PC-9 (cell line): ENCODE measurements at places on chromosomes 7 and 10. TPM values are rescaled to one million over a fixed set of nuclear protein-coding genes. Genes with fewer than 3 reads are reported as not detected.

DNA sequence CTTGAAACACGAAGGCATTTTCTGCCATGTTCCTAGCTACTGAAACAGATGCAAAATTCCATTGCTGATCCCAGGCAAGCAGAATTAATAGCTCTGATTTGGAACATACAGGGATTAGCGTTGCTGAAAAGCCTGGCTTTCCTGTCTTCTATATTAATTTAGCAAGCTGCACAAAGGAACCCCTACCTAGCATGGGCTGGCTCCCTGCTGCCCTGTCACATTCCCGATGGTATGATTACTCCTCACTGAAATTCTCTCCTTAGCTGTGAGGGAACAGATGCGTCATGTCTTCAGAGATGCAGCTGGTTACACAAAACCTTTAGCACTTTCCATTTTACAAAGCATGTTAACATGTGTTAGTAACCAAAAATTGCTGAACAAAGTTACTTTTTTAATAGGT is 878.9 kb downstream of the TYW1 start:
- no peak for DNase-seq

POP7 gene
- 59.4 and 62.7 TPM in 2 replicates for total RNA-seq

ANKRD1 gene
- total RNA-seq, result 3.9 and 6.7 TPM in 2 replicates

DNA sequence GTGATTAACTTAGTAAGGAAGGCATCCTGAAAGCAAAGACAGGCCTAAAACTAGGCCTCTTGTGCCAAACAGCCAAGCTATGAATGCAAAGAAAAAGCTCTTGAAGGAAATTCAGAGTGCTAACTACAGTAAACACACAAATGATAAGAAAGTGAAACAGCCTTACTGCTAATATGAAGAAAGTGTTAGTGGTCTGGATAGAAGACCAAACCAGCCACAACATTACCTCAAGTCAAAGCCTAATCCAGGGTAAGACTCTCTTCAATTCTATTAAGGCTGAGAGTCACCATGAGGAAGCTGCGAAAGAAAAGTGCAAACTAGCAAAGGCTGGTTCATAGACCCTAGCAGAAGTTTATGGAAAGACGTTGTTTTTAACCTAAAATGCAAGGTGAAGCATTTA is 66.0 kb downstream of the IPMK start:
- DNase-seq, result no peak

DNA sequence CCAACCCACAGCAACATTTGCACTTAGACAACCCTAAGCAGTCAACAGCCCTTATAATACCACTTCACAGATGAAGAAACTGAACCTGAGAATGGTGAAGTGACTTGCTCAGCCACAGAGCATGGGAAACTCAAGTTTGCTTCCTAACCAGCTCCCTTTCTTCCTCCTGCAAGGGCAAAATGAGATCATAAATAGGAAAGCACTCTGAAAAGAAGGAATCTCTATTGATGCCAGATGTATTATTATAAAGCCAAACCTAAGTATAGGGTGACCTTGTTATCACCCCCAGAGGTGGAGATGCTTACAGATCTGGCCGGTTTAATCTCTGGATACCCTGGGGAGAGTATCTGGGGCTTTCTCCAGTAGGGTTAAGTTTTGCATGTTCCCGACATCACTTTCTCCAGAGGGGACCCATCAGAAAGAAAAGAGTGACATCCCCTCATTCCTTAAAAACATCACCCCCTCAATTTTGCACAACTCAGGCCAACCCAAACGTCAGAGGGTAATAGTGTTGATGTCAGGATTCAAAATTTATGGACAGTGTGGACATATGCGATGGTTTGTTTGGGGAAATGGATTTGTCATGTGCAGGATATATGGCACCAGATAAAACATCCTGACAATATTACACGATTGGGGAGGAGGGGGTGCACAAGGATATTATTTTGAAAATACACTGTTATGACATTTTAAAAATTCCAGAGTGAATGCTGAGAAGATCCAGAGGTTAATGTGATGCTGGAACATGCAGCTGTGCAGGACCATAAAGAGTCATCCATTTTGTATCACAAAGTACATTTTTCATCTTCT is 24.0 kb upstream of the XPNPEP1 start:
- DNase-seq, result no peak

- peak; percentile 96 for DNase-seq
Observed at GRCh38 chr10:42552188-42553063, 85.9 kb downstream of the ZNF33B start.

DNA sequence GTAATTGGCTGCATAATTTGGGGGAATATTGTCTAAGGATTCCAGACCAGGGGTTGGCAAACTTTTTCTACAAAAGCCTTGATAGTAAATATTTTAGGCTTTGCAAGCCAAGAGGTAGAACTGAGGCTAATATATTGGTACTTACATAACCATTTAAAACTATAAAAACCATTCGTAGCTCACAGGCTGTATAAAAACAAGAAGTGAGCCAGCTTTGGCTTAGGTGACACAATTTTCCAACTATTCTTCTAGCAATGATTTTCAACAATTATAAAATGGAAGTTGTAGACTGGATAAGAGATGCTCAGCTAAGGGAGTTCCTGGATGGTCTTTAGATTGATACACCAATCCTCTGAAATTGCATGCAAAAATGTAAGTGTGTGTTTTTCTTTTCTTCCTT is 1.4 kb downstream of the GPR141 start:
- DNase-seq, result no peak

PPP1R9A gene
- 11.5 and 11.9 TPM in 2 replicates for total RNA-seq

FEZF1 gene
- total RNA-seq, result not detected in 2 replicates

DNA sequence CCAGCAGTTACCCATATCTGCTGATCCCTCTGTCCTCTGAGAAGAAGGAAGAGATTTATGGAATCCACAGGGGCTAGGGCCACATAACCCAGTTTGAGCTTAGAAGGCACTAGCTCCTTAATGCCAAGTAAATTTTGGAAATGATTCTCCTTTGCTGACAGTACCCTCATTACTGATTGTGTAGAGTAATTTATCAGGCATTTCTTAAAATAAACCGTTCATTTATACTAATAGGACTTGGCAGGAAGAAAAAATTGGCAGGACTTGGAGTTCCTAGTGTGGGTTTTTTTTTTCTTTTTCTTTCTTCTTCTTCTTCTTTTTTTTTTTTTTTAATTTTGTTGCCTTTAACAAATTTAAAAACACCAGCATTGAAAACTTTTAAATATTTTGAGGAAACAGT is 645.7 kb downstream of the SUGCT start:
- no peak for DNase-seq
